Renal cortical epithelial cell (primary cell): ENCODE measurements at places on chromosomes 7 and 10. TPM values are rescaled to one million over a fixed set of nuclear protein-coding genes. Genes with fewer than 3 reads are reported as not detected.
A peak's percentile ranks its signal among the peaks of the same experiment; 100 is the strongest.

Gene KCNH2
- 1.2 and 2.3 TPM in 2 replicates for total RNA-seq

Gene GLI3
- total RNA-seq = 0.35 and 1.6 TPM in 2 replicates

Gene DENND11
- 12.3 and 17.6 TPM in 2 replicates for total RNA-seq

Gene SUN3
- not detected in 2 replicates for total RNA-seq

Gene SPDYE2
- 0.10 TPM in 1 of 2 replicates, not detected in the other for total RNA-seq

Gene MCU
- 32.3 and 47.2 TPM in 2 replicates for total RNA-seq

Gene DRGX
- not detected in 2 replicates for total RNA-seq

Gene FBH1
- total RNA-seq = 80.2 and 110 TPM in 2 replicates

Gene NEUROD6
- total RNA-seq = not detected in 2 replicates

Gene CAMK2B
- 0.20 and 1.6 TPM in 2 replicates for total RNA-seq

DNA sequence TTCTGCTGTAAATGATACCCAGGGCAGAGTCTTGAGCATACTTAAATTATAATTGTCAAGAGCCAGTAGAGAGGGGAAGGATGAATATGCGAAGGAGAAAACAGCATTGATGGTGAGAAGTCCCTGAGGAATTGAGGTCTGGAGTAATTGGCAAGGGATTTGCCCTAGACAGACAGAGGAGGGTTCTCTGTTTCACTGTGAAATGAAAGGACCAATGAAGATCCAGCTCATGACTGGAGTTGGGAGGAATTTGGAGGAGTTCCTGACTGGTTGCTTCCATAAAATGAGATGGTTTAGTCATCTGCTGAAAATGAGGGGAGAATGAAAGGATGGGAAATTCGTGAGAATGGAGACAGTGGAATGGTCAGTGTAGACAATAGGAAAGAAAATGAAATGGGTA, 6.8 kb downstream of the PRPF18 start:
- DNase-seq = no peak

DNA sequence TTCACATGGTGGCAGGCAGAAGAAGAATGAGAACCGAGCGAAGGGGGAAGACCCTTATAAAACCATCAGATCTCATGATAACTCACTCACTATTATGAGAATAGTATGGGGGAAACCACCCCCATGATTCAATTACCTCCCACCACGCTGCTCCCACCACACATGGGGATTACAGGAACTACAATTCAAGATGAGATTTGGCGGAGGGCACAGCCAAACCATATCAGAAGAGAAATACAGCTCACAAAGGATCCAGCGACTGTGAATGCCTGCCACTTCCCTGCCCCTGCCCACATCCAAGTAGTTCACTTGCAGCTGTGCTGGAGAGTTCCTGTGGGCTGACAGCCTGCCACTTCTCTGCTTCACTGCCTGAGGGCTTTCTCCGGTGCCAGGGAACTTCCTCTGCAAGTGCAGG, 148.7 kb downstream of the C7orf25 start:
- DNase-seq = no peak

DNA sequence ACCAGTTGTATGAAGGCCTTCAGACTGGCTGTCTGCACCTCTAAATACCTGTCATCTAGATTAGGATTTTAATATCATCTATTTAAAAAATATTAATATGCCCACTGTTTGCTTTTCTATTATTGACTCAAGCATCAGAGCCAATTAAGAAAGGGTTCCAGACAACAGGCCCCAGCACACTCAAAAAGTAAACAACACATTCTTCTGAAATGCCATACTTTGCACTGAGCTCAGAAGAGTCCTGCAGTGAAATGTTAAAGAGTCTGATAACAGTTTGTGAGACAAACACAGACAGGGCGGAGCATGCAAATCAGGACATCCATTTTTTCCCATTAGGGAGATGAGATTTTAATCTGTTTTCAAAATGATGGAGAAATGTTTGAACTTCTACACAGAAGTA, 45.9 kb upstream of the KLF6 start:
- DNase-seq = no peak

DNA sequence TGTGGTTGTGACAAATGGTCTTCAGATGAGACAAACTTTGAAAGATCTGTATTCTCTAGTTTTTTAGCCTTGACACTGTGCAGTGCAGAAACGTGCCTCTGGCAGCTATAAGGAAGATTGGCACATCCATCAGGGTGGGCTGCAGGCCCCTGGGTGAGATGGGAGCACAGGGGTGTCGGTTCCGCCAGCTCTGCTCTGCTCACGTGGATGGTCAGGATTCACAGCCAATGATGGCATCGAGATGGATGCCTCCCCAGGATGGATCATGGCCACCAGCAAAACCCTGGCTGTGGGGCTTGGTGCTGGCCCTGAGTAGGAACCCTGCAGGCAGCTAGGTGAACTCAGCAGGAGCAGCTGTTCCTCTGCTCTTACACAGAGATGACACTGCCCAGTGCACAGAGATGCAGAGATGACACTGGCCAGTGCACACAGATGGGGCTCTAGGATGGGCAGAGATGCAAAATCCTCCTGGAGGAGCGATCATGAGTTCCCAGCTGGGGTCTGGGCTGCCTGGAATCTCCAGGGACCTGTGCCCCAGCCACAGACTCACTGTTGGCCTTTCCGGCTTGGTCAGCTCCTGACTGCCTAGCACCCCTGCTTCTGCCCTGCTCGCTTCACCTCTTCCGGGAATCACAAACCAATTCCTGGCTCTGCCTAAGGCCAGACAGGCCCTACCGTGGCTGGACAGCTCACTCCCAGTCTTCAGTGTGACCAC, 185.9 kb downstream of the TCERG1L start:
- no peak for DNase-seq

DNA sequence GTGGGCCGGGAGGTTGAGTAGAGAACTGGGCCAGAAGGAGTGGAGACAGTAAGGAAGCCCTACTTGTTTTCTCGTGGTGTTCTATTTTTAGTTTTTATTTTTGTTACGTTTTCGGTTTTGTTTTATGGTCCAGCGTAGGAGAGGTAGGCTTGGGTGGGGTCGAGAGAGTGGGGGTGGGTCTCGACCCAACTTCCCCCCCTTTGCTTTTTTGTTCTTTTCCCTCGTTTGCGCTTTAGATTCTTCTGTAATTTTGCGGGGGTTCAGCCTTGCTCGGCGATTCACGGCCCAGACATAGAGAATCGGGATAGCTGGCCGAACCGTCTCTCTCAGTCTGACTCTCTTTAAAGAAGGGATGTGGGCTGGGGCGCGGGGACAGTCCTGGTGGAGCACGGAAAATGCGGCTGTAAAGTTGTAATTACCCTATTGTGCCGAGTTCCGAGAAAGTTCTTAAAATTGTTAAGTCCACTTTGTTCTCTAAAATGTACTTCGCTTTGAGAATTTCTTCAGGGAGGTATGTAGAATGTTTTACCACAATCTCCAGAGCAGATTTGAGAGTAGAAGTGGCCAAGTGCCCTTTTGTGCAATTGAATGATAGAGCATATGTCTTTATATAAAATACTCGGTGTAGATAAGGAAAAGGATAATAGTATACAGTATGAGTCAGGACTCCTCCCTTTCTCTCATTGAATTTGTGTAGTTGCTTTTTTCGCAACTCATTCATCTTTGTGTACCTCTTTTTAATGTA, 816 bp downstream of the DMTF1 start:
- DNase-seq = peak; percentile 16

GRCh38 chr10:100267239-100268104, at the start of gene CWF19L1:
CWF19L1 (minus strand) TSS chr10:100267638; CDS start chr10:100267593, 45 bp downstream.
- DNase-seq = peak; percentile 86

GRCh38 chr10:89683883-89684282, 17.5 kb upstream of the KIF20B start:
- no peak for DNase-seq

DNA sequence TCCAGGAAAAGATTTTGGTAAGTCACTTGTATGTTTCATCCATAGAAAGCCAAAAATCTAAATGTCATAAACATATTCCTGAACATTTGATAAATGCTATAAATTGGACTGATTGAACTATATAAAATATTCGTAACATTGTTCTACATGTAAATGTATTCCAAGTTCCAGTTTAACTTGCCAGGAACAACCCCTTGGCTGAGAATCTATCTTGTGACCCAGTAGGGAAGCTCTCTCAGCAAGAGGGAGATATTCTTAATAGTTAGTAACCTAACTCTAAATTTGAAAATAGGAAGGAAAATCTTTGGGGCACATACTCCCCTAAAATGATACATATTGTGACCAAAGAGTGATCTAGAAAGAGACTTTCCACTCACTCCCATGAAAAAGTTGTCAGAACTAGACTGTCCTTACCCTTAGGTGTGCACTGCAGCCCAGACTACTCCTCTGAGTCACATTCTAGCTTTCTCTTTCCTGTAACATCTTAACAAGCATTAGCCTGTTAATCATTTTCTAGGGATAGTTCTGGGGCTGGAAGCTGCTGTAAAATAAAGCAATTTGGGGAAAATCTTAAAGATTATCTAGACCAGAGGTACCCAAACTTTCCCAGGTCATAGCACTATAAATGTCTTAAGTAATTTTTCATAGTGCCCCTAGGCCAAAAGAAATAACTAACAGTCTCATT, 73.7 kb upstream of the SKAP2 start:
- peak; percentile 92 for DNase-seq

- DNase-seq = no peak
Observed at GRCh38 chr10:124497196-124497881, 35.7 kb downstream of the LHPP start.

DNA sequence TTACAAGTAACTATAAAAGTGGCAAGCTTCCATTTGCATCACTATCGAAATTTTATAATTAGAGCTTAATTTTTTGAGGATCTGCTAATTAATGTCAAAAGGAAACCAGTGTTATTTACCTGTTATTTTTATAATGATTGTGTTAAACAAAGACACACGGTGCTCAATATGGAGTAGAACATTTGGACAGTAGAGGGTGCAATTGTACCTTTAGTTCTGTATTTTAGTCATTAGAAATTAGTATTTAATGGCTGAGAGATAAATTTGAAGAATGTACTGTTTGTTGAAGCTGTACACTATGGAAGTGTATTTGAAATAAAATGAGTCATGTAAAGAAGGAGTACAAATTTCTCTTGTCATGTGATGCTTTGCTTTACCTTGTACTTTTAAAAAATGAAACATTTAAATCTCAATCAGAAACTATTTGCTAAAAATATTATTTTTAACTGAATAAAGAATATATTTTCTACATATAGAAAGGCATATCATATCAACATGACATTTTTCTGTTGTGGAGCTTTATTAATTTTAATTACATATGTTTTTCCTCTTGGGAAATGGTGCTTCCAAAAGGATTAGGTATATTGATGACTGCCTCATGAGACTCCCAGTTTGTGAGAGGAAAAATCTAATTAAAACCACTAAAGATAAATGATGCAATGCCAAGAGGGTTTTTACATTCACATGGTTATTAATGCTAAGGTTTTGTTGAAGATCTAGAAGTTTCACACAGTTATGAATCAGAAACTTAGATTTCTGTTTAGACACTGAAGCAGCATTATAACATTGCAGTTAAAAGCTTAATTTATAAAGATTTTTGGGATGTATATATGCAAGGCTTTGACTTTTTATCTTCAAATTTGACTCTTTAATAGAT, 10.4 kb upstream of the PRKG1 start:
- DNase-seq = peak; percentile 52

- DNase-seq = no peak
Observed at GRCh38 chr7:70346844-70347462, 748.7 kb downstream of the AUTS2 start.

DNA sequence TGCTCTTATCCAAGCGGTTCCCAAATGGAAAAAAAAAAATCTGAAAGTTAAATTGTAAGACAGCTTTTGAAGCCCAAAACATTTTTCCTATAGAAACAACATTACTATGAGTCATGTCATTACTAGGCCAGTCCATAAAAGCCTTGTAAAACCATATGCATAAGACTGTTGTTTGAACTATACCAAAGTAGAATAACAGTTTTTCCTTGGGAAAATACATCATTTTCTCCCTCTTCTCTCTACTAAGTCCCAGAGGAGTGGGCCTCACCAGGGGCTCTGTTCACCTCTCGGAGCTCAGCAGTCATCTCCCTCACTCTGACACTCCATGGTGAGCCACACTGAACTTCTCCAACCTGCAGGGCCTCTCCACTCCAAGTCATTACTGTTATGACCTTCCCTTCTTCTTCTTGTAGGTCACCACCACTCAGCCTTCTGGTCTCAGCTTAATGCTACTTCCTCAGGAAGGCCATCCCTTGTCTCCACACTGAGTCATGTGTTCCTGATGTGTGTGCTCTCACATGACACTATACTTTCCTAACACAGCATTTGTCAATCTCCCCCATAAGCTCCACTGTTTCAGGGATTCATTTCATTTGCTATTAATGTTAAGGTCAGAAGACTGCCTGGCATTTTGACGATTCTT, 32.5 kb downstream of the ZNF438 start:
- DNase-seq = peak; percentile 67

DNA sequence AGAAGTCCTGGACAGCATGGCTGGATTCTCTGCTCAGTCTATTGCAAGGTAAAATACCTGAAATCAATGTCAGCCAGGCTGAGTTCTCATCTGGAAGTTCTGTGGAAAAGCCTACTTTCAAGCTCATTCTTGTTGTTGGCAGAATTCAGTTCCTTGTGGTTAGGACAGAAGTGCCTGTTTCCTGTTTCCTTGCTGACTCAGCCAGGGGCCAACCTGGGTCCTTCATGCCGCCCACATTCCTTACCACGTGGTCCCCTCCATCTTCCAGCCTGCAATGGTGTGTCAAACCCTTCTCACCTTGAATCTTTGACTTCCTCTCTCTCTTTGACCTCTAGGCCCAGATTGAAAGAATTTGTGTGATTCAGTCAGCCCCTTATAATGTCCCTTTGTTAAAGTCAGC, 197.1 kb upstream of the STK17A start:
- DNase-seq = peak; percentile 34

GRCh38 chr7:711922-712380, 14.5 kb upstream of the DNAAF5 start:
- no peak for DNase-seq

GRCh38 chr7:87600130-87601124, at the start of gene ABCB1:
ABCB1 (minus strand) TSS chr7:87600884; CDS start chr7:87600184, 700 bp downstream.
- DNase-seq = peak; percentile 76

DNA sequence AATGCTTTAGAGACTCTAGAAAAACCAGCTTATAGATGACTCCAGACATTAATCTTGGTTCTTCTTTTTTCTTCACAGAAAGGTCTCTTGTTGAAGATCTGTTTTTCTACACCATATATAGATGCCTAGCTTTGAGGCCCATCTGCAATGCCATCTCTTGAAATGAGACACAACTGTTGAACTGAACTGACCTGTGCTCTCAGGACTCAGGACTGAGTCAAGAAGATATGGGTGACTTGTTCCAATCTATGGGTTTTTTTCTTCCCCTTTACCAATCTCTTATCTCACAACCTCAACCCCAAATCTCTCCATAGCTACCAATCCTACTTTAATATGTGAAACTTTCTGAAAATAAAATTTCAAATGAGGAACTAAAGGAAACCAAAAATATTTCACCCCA, 194.7 kb downstream of the SNX13 start:
- DNase-seq = no peak
